ENCODE measurements at places on chromosomes 11 and 22.

DNA sequence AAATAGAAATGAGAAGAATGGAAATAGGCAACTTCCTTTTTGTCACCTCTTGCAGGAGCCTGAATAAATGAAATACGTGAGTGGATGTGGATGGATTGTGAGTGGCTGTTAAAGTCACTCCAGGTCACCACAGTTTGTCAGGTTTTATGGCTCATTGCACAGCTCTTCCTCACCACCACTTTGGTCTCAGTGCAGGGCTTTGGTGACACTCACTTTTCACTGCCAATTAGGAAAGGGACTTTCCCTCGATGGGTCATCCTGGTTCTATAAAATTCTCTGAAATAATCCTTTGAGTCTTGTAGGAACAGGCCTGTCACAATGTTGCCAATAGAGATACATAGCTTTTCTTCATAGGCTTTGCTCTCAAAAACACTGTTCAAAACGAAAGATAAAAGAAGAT, 172.4 kb upstream of the C11orf87 start:
- DNase-seq: no peak

GRCh38 chr11:72112978-72113808, 698 bp upstream of the ANAPC15 start:
- DNase-seq: no peak

GRCh38 chr22:20238536-20238900, 29.6 kb downstream of the RTN4R start:
- no peak for DNase-seq

DNA sequence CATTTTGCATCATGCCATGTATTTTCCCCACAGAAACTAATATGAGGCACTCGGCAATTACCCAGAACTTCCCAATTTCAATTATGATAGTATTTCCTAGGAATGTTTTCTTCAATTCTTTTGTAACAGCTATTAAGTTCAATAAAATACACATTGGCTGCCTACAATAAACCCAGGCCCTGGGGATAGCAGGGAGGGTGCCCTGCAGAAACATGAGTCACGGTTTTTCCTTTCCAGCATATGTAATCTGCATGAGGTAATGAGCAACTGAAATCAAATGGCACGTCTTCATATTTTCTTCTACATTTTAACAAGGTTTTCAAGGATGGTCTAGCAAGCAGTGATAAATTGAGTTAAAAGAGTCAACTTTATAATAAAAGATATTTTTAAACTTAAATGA, 32.0 kb downstream of the GUCY1A2 start:
- DNase-seq: no peak

- DNase-seq: no peak
These were observed 410.8 kb upstream of the DDI1 start for GRCh38 chr11:103625624-103625965.

DNA sequence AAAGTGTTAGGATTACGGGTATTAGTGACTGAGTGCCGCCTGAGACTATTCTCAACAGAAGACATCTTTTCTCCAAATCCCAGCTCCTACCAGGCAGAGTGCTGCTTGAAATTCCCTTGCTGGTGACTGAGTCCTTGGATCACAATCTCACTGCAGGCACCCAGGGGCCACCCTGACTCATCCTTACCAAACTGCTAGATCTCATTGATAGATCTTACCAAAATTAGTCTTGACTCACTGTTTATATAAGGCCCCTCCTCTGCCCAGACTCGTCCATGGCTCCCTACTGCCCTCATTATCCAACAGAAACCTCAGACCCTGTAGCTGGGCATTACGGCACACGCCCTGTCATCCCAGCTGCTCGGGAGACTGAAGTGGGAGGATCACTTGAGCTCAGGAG, 14.7 kb downstream of the TBC1D10A start:
- no peak for DNase-seq

DNA sequence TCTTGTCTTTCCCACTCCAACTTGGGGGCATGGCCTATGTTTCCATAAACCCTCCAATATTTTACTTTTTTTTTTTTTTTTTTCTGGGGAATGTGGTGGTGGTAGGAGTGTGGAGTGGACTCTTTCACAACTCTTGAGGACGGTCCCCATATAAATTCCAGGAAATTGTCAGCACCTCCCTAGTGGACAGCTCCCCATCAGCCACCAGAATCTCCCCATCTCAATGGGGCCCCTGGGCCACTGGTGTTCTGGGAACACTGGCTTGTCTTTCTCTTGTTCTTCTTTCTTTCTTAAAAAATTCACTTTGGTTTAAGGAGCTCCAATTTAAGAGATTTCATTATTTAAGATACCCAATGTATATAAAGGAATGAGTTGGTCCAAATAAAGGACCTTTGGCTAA, 74.1 kb downstream of the ADM start:
- DNase-seq: no peak

GRCh38 chr11:34104680-34105078, 750 bp upstream of the NAT10 start:
- DNase-seq: no peak

GRCh38 chr11:133906746-133907145, 50.0 kb downstream of the IGSF9B start:
- no peak for DNase-seq
